ENCODE measurements at places on chromosomes 12 and 14. TPM values are rescaled to one million over a fixed set of nuclear protein-coding genes. Genes with fewer than 3 reads are reported as not detected.

DNA sequence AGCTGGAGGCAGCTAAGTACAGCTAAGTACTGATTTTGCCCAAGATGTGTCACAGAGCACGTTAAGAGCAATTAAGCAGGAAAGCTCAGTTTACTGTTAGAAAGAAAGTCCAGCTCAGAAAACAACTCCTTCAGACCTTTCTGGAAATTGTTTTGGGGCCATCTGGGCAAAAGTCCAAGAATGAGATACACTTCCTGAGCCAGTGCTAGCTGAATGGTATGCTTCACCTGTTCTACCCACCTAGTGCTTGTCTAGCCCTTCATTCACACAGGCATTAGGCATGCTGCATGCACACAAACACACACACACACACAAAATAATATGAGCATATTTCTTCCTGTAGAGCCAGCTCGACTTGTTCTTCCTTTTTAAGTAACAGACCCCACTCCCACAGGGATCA, 6.6 kb upstream of the IKZF4 start:
- no peak overlapping the region for H3K27ac ChIP-seq
- H3K36me3 ChIP-seq = no peaks in the 10 kb centered on the region
- no peak for DNase-seq
- H3K4me1 ChIP-seq = peaks cover 37% of the 10 kb centered on the region

- no peak for DNase-seq
- H3K36me3 ChIP-seq = peaks cover 19% of the 10 kb centered on the region
- H3K4me3 ChIP-seq = peak overlapping the region; percentile 38
Measured at GRCh38 chr12:946631-947030, 2.9 kb downstream of the RAD52 start.

C14orf132 gene
- 3.4 TPM for total RNA-seq

SPTB gene
- total RNA-seq = 0.70 TPM

BRF1 gene
- 34.5 TPM for total RNA-seq
